Stimulated activated CD8-positive, alpha-beta memory T cell treated with anti-CD3 and anti-CD28 coated beads, Interleukin-15, amount 100 ng/mL, for 4 hours (primary cell): ENCODE measurements at places on chromosomes 12 and 14.

DNA sequence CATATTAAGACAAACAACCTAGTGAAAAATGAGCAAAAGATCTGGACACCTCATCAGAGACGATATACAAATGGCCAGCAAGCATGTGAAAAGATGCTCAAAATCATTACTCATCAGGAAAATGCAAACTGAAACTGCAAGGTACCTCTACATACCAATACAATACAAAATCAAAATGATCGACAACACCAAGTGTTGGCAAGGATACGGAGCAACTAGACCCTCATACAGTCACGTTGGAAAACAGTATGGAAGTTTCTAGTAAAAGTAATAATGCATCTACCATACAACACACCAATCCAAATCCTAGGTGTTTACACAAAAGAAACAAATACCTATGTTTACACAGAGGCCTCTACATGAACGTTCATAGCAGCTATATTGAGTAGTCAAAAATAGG, 99.9 kb downstream of the IPO8 start:
- DNase-seq: no peak

GRCh38 chr14:50272498-50272897, 39.5 kb downstream of the L2HGDH start:
- DNase-seq: no peak

GRCh38 chr14:92748259-92749016, at the start of gene LGMN:
LGMN (minus strand) TSS chr14:92748627; CDS start chr14:92732786, 15,841 bp downstream.
- DNase-seq: peak; percentile 61

DNA sequence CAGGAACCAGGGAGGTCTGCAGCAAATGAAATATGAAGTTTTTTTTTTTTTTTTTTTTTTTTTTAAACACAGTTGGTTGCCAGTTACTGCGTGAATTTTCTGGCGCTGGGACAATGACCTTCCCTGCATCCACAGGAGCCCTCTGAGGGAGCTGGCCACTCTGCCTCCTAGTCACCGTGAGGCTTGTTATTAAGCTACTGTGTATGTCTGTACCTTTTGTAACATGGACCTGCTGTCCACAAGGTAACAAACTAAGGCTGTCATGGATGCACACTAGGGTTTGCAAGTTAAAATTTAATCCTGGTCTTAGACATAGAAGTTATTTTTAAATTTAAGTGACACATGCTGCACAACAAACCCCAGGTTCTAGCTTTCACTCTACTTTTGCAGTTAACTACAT, 211.0 kb downstream of the SSPN start:
- no peak for DNase-seq

DNA sequence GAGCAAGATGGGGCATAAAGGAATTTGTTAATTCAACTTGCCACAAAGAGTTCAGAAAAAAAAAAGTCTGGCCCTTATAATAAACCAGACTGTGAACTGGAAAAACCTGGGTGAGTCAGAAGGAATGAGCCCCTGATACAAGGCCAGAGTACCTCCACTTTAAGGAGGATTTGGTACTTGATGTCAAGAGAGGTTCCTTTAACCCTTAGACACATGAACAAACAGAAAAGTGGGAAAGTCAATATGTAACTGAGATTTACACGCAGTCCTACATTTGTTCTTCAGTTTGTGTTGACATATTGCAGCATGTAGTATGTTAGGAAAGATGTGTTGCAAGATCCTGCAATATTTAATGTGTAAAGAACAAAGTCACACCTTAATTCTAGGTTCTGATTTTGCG, 14.2 kb upstream of the SLC38A4 start:
- DNase-seq: no peak

DNA sequence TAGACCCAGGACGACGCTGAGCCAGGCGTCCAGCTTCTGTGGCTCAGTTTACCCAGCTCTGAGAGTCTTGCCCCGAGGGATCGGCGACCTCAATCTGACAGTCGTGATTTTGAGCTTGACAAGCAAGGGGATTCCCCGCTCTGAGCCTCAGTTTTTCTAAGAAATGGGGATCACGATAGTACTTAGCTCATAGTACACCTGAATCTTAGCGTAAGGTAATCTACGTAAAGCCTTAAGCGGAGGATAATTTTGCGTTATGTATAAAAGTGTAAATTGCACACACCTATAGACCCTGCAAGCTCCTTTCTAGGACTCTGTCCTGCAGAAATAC, 285 bp downstream of the MVK start:
- no peak for DNase-seq

DNA sequence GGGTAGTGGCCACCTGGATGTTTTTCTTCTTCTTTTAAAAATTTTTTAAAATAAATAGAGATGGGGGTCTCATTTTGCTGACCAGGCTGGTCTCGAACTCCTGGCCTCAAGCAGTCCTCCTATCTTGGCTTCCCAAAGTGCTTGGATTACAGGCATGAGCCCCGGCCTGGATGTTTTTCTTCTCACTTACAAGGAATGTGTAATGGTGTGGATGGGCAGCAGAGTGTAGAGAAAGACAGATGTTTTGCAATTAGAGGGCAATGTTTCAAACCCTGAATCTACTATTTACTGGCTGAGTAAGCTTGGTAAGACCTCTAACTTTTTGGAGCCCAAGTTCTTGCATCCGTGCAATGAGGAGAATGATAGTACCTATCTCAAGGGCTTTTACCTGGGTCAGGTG, 48.1 kb downstream of the ADCK1 start:
- no peak for DNase-seq

DNA sequence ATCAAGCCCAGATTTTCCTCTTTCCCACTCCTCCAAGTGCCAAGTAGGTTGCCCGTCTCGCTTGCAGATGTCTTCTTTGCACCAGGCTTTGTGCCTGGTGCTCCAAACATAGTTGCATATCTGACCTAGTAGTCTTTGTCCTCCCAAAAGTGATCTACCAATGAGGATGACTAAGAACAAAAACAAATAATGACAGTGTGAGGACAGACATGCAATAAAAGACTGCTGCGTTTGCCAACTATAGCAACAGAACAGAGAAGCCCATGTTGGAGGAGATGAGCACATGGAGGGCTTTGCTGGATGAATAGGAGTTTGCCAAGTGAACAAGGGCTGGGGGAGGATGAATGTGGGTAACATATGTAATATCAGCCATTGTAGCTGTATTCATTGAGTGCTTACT, 15.6 kb downstream of the DTX1 start:
- DNase-seq: no peak

GRCh38 chr14:32939254-32940065, 781 bp downstream of the NPAS3 start:
- no peak for DNase-seq

GRCh38 chr12:110563702-110564470, 19.2 kb downstream of the PPTC7 start:
- DNase-seq: no peak

DNA sequence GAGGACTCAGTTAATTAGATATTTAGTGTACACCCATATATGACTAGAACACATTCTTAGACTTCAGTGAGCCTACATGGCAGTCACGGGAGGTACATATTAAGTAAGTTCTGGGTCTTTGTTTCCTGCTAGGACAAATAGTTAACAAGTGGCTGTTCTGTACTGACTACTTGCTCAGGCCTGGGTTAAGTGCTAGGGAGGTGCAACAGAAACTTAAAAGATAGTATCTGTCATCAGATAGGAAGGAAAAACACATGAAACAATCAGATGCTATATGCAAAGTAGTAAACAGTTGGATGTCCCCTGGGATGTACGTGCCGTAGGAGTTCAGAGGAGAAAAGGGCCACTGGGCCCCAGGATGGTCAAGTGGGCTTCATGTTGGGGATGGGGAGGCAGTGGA, 59.5 kb downstream of the SLC4A8 start:
- no peak for DNase-seq

GRCh38 chr14:50649691-50650090, 18.4 kb downstream of the SAV1 start:
- DNase-seq: no peak
